Dorsolateral prefrontal cortex (tissue), 122 donors: ENCODE measurements at places on chromosomes 7 and 10. TPM values are rescaled to one million over a fixed set of nuclear protein-coding genes. Genes with fewer than 3 reads are reported as not detected.

DNA sequence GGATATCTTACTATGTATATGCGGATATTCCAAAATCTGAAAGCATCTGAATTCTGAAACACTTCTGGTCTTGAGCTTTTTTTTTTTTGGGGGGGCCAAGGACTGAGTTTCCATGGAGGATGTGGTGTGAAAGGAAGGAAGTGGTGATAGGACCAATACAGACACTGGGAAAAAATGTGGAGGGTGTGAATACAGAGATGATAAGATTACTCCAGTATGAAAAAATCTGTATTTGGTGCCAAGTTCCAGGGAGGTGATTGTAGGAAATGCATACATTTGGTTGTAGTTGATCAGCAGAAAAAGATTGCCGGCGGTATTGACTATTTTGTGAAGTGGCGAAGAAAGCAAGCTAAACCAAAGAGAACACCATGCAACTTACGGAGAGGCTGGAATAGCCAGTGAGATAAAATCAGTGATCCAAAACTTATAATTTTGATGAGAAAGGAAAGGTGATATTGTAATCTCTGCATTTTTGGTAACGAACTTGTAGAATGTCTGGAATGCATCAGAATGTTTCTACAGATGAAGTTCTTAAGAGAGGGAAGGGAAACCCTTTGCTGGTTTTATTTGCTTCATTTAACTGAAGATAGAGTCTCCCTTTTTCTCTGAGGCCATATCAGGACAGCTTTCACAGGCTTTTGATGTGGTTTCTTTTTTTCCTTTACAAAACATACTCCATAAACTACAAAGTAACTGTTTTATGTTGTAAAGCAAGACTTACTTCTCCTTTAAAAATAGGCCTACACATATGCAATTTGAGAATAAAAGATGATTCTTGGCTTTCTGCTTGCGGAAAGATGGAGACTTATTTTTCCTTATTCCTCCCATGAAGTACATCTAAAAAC is 6.0 kb downstream of the WDR37 start:
- DNase-seq: no peak

DNA sequence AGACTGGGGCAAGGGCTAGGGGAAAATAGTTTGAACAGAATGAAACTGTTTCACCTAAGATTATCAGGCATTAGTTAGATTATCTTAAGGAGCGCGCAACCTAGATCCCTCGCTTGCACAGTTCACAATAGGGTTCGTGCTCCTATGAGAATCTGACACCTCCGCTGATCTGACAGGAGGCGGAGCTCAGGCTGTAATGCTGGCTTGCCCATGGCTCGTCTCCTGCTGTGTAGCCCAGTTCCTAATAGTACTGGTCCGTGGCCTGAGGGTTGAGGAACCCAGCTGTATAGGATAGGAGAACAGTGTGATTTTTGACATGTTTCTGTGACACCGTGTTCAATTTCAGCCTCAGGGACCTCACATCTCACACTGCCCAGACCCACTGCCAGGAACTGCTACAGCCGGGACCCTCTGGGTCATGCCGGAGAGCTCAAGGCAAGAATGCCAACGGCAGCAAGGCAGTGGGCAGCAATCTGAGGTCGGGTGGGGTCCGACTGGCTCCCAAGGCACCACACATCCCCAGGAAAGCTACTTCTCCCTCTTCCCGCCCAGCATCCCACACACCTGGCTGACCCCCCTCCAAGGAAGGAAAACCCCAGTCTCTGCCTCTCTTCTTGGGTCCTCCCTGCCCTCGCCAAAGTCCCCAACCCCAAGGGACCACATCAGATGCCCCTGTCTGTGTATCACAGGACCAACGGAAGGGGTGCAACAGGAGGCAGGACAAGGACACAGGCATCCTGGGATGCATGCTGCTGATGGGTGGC is 31.7 kb downstream of the CAMK2B start:
- DNase-seq: peak; percentile 29

DNA sequence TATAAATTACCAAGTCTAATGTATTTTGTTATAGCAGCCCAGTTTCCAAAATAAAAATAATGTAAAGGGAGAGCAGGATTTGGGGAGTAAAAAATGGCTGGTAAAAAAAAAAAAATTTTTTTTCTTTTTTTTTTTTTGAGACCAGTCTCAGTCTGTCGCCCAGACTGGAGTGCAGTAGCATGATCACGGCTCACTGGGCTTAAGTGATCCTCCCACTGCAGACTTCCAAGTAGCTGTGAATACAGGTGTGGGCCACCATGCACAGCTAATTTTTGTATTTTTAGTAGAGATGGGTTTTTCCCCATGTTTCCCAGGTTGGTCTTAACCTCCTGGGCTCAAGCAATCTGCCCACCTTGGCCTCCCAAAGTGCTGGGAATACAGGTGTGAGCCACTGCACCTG is 4.8 kb upstream of the LSM8 start:
- no peak for DNase-seq

GRCh38 chr7:49937608-49938007 is 155.4 kb downstream of the ZPBP start:
- DNase-seq: no peak

- DNase-seq: no peak
These were observed 36.6 kb upstream of the DUSP5 start for GRCh38 chr10:110461088-110461487.

DNA sequence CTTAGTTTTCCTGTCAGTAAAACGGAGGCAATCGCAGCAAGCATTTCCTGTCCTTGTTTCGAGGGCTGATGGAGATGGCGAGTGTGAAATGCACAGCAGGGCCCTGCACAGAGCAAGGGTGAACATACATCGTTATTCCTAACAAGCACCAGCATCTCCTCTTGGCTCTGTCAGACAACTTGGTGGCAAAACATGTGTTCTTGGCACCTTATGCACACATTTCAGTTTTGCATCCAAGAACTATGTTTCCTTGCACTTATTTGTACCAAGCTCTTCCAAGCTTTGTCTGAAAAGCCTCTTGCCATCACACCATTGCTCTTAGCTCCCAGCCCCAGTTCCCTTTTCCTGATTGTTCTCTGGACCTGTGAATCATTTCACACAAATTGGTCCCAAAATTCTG is 132.9 kb upstream of the GRB10 start:
- no peak for DNase-seq

Gene TNS3
- 65.4 TPM for total RNA-seq

Gene SPDYE6
- not detected for total RNA-seq

Gene TFPI2
- not detected for total RNA-seq
